ENCODE measurements at places on chromosomes 2 and 18. TPM values are rescaled to one million over a fixed set of nuclear protein-coding genes. Genes with fewer than 3 reads are reported as not detected.

- DNase-seq, result no peak
These were observed 5.2 kb downstream of the TTC39C start for GRCh38 chr18:24019641-24020331.

DNA sequence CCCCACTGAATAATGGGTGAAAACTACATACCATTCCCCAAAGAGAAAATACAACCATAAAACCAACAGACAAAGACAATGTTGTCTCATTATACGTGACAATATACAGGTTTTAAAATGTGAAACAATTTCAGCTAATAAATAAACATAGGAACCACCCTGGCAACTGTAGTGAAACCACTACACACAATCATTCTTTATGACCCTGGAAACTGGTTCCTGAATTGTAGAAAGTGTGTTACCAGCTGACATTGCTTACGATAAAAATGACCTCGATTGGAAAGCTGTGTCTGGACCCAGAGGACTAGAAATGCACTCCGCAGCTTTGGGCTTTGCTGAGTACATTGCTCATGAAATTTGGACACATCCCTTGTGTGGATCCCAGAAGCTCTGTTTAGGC, 73.9 kb upstream of the LPIN2 start:
- DNase-seq, result no peak

DNA sequence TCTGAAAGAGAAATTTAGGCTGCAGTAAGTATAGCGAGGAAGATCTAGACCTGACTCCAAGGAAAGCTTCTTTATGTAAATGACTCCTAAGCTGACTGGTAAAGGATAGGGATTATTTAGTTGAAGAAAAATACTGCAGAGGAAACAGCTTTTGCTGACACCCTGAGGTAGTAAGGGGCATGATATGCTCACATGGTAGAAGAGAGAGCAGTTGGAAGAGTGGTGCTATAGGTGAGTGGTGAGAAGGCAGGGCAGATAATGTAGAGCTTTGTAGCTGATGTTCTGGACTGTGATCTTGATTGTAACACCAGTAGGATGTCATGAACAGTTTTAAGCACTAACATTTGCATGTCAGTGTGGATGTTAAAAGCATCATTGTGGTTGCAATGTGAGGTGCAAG, 639.1 kb upstream of the SLC39A10 start:
- DNase-seq, result no peak

GRCh38 chr2:134080386-134081089, 173.3 kb upstream of the MGAT5 start:
- no peak for DNase-seq

GRCh38 chr18:66966171-66966570, 362.3 kb upstream of the CDH19 start:
- DNase-seq, result no peak

GRCh38 chr18:68041327-68041726, 524.8 kb upstream of the DSEL start:
- DNase-seq, result no peak

- no peak for DNase-seq
These were observed 612.1 kb downstream of the KCNJ3 start for GRCh38 chr2:155310589-155310988.

DNA sequence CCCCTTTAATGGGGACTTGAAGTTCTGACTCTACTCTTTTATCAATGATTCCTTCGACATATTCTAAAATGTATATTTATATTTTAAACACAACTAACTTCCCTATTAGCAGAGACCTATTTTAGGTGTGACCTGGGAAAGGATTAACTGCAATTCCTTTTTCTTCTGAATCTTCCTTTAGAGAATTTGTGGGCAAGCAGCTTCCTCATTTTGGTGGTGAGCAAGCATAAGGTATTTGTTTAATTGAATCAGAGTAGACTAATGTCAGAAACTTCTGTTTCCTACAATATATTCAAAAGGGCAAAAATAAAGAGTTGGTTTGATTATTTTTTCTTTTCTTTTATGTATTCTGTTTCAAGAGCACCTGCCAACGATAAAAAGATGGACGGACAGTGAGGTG, 237.0 kb downstream of the IKZF2 start:
- no peak for DNase-seq

DNA sequence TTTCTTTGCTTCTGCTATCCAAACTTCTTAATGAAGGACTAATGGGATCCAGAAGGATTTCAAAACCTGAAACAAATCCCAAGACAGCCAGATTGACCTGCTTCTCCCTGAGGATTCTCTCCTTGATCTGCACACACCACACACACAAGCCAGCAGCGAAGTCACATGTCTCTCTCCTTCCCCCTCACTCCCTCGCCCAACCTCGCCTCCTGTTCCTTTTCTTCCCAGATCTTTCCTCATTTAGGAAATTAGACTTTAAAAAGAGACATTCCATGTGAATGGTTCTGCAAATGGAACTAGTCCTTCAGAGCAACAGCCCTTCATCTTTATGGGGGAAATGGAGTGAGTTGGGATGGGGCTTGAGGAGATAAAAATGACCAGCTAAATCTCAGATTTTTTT, 639.1 kb upstream of the SETBP1 start:
- DNase-seq, result no peak

- no peak for DNase-seq
These were observed 85.1 kb upstream of the FZD5 start for GRCh38 chr2:207854484-207855440.

DNA sequence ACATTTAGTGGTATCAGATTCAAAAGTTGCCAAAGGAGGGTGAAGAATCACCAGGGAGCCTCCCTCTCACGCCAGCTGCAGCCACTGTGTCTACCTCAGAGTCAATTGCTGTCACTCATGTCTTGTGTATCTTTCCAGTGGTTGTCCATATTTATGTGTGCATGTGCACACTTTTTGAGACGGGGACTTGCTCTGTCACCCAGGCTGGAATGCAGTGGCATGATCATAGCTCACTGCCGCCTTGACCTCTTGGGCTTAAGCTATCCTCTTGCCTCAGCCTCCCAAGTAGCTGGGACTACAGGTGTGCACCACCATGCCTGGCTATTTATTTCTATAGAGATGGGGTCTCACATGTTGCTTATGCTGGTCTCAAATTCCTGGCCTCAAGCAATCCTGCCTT, 4.0 kb downstream of the MOCOS start:
- peak; percentile 49 for DNase-seq

- no peak for DNase-seq
These were observed 68.2 kb downstream of the UBR3 start for GRCh38 chr2:169895294-169895985.

DNA sequence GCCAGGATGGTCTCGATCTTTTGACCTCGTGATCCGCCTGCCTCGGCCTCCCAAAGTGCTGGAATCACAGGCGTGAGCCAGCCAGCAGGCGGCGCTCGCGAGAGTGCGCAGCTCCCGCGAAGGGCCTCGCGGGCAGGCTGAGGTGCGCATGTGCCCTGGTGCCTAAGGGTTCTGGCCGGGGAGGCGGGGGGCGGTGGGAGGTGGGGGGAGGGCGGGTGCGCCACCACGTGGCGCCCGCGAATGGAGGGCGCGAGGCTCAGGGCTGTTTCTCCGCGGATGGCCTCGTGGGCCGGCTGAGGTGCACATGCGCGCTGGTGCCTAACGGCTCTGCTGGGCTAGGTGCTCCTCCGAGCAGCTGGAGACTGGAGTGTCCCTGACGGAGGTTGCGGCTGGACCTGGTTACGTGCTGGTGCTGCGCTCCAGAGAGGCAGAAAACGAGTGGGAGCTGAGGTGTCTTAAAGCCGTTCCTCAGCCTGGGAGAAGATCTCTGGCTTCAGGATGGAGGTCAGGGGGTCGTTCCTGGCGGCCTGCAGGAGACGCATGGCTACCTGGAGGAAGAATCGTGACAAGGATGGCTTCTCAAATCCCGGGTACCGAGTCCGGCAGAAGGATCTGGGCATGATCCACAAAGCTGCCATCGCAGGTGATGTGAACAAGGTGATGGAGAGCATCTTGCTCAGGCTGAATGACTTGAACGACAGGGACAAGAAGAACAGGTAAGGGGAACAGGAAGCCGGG, at the start of gene ANKRD62:
TSS of gene ANKRD62 (plus strand) at position 324 of the 738 bp plus-strand sequence. CDS start at position 499, 175 bp downstream.
- DNase-seq, result no peak

GRCh38 chr2:204116159-204116792, 179.7 kb downstream of the ICOS start:
- DNase-seq, result no peak

DNA sequence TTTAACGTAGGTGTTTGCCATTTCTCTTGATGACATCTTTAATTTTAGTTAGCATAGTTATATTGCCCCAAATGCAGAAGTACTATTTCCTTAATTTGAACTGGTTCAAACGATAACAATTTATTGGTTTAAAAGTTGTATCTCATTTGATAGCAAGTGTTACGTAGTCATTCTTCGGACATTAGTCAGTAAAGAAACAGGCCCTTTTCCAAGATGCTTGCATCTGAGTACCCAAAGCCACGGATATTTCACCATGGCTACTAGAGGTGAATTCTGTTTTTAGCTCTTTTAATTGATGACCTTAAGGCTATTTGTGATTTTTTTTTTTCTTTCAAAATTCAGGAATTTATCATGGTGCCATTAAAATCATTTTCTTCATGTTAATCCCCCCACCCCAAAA, 32.1 kb downstream of the GLS start:
- DNase-seq, result no peak

NETO1 gene
- total RNA-seq, result 4.3 TPM

HOXD10 gene
- 1.7 TPM for total RNA-seq

PRKAG3 gene
- total RNA-seq, result not detected

LCT gene
- 0.77 TPM for total RNA-seq

RMDN2 gene
- 8.4 TPM for total RNA-seq

ABCG8 gene
- total RNA-seq, result not detected

NXPH2 gene
- total RNA-seq, result not detected

CYP1B1 gene
- 113 TPM for total RNA-seq

CYP20A1 gene
- total RNA-seq, result 23.7 TPM
